ENCODE measurements at places on chromosomes 5 and 9.

GRCh38 chr5:119290161-119290569 is 65.7 kb upstream of the TNFAIP8 start:
- DNase-seq: no peak

DNA sequence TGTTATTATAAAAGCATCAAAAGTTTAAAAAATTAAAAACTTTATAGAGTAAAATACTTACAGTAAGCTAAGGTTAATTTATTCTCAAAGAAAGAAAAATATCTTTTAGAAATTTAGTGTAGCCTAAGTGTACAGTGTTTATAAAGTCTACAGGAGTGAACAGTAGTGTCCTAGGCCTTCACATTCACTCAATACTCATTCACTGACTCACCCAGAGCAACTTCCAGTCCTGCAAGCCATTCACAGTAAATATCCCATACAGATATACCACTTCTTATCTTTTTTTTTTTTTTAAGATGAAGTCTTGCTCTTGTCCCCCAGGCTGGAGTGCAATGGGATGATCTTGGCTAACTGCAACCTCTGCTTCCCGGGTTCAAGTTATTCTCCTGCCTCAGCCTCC is 73.1 kb upstream of the FST start:
- DNase-seq: no peak

DNA sequence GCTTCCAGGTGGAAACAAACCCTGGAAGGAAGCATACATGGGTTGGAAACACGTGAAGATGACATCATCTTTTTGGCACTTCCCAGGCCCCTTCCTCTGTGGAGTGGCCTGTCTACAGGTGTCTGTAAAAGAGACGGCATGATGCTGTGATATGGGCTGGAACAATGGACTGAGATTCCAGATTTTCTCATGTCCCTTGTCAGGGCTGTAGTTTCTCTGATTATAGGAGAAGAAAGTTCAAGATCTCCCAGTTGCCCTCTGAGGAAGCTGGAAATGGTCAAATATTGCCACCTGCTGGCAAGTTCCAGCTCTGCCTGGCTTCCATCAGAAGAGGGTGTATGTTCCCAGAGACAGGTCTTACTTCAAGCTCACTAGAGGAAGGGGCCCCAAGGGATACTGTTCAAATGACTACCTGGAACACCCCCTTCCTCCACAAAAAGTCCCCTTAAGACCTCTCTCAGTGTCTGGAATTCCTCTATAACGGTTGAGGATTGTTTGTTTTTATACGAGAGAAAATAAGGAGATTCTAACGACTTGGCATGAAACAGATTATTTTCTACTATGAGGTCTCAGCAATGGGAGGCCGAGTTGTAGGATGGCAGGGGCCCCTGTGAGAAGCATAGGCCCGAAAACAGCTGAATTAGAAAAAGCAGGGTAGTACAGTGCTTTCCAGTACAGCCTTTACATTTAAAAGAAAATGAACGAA is 7.3 kb upstream of the ANXA6 start:
- peak; percentile 47 for DNase-seq

DNA sequence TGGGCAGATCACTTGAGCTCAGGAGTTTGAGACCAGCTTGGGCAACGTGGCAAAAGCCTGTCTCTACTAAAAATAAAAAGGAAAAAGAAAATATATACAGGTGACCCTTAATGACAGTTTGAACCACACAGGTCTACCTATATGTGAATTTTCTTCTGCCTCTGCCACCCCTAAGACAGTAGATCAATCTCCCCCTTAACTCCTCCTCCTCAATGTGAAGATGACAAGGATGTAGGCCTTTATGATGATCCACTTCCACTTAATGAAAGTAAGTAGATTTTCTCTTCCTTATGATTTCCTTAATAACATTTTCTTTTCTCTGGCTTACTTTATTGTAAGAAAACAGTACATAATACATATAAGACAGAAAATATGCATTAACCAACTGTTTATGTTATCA is 3.4 kb downstream of the AKNA start:
- no peak for DNase-seq

DNA sequence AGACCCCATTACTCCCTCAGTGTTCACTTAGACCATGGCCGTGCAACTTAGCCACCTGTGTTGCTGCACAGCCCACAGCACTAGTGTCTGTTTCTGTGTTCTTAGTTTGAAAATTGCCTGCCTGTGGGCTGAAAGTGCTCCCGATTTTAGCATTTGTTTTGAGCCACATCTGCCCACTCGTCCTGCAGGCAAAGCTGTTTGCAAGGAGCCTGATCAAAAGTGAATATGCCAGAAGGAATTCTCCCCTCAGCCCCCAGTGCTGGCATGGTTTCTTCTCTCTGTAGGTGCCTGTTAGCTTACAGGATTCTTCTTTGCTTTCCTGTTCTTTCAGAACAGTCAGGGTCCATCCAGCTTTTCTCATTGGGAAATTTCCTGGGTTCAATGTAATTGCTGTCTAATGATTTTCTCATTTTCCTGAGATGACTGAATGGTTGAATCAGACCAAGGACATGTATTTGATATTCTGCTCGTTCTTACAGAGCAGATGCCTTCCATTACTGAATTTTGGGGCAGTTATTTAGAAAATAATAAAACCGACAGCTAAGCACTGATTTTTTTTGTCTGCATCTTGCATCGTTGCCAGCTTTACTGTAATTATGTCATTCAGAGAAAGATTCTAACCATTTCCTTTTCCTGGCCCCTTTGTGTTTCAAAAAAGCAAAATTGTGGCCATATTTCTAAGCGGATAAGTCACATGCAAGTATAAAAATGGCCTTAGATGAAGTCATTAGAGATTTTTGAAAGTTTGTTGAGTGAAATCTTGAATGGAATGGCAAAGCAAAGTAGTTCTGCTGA is 111.1 kb upstream of the CKMT2 start:
- no peak for DNase-seq

DNA sequence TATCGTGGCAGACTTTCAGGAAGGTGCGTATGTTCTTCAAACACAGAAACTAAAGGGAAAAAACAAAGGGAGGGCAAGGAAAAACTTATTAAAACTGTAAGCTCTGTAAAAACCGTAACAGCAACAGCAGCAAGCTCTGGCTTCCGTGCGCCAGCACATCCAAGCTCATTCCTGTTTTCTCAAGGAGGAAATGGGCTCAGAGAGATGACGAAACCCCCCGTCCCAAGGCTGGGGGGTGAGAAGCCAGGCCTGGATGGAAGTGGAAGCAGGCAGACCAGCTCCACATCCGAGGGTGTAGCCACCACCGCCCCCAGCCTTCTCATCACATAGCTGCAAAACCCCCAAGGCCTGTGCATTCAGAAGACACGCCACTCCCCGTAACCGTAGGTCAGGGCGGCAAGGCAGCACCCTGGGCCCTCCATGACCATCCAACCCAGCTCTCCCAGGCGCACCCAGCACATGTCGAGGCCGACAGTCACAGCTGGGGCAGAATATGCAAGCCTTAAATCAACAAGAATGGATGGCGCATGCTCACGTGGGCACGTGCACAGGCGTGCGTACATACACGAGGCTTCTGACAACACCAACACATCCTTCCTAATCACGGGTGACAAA is 52.8 kb downstream of the VAV2 start:
- no peak for DNase-seq

- DNase-seq: no peak
These were observed 79.3 kb upstream of the SH3PXD2B start for GRCh38 chr5:172533399-172534228.

DNA sequence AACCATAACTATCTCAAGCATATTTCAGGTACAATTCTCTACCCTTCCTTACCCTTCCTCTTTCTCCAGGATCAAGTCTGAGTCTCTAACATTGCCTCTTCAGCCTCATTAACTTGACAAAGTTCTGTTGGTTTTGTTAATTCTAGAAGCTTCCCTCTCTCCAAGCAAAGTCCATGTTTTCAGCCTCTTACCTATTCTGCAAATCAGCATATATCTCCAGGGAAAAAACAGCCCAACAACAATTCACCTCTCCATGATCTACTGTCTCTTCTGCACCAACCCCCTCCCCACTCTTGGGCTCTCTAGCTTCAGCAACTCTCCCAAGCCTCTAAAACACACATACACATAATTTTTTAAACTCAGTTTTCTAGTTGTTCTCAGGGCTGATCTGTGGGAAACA is 72.2 kb downstream of the LIX1 start:
- DNase-seq: no peak

- no peak for DNase-seq
These were observed 42.8 kb upstream of the IL6ST start for GRCh38 chr5:56037531-56038010.

GRCh38 chr5:100913298-100913697 is 10.2 kb upstream of the ST8SIA4 start:
- no peak for DNase-seq

DNA sequence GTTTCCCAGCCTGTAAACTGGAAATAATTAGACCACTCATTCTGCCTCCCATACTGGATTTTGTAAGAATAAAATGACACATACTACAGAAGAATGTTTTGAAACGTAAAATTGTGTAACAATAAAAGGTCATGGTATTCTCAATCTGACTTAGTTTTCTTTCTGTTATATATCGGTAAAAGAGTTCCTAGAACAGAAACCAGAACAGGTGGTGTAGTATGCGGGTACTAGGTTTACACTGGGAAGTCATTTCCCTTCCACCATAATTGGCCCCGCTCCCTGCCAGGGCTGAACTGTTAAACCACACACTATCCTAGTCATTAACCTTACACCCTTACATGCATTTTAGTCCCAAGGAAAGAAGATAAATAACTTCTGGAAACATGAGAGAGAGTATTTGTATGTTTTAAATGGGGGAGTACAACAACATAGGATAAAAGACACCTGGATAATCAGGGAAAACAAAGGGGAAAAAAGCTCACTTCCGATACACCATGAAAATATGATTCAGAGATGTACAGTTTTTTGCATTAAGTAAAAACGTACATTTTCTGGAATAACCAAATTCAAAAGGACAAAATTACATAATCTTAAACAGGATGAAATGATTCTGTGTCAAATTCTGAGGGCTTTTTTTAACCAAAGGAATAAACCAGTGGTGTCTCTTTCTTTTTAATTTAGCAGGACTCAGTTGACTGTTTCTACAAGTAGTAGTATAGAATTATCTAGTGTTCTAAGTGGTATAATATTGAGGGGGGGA is 199.7 kb downstream of the GLIS3 start:
- DNase-seq: no peak

- no peak for DNase-seq
These were observed 1.8 kb upstream of the MACROH2A1 start for GRCh38 chr5:135400866-135401265.

DNA sequence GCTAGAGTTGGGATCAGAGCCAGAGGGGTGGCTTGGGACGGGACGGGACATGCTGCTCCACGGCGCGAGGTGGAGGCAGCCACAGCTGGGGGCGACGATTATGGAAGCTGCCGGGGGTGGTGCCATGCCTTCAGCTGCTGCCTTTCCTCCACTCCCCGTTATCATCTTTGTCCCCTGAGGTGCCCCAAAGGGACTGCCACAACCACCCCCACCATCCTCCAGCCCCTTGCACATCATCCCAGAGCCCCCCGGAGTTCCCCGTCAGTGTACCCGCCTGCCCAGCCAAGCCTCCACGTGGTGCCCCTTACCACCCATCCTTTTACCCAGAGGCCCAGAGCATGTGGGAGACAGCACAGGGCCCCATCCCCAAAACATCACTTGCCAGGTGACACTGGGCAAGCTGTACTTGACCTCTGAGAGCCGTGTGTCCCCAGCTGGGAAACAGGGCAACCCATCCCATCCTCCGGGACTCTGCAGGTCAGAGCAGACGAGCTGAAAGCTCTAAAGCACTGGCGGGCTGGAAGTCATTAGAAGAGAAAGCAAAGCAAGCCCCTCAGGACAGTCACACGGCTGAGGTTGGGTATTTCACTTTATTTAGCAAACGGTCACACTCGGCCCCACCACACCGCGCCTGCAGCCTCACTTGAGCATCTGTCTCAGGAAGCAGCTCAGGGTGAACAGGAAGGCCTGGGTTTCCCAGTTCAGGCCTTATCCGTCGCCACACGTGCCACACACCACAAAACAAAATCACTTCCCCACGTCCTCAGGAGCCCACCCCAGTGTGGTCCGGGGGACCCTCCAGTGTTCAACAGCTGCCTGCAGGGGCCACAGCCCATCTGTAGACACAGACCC is 19.5 kb upstream of the MXD3 start:
- DNase-seq: no peak

DNA sequence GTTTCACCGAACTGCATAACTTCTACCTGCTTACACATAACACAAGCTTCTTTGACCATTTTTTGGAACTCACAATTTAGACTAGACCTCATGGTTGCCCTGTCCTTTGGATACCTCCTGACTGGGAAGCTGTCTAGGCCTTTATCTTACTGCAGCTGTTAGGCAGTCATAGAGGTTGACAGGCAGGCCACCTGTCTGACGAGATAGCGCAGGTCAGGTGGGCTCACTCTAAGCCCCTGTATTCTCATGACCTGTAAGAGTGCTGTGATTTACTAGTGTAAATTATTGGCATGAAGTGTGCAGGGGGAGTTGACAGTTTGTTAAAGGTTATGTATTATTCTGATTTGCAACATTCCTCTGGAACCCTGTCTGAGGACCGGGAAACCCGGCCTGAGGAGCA is 29.0 kb downstream of the SLC22A4 start:
- no peak for DNase-seq

GRCh38 chr5:16880547-16880946 is 55.5 kb downstream of the MYO10 start:
- no peak for DNase-seq

GRCh38 chr5:106290841-106291240 is 1379.9 kb downstream of the EFNA5 start:
- DNase-seq: no peak

GRCh38 chr5:60843936-60844905 is at the start of gene ELOVL7:
ELOVL7 (minus strand) TSS chr5:60844269; CDS start chr5:60787397, 56,872 bp downstream.
- DNase-seq: no peak

DNA sequence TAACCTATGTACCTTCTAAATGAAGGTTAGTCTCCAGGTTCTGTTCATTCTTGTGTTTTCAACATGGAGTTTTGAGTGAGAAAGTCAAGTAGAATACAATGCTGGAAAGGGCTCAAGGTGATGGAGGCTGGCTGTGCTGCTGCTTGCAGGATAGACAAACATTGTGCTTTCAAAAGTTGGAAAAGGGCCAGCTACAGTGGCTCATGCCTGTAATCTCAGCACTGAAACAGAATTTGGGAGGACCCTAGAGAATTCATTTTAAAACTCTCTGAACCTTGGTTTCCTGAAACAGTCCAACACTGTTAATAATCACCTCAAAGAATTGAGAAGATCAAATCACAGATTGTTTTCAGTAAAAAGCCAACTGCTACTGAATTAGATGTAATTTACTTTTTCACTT is 15.4 kb upstream of the IARS1 start:
- no peak for DNase-seq

DNA sequence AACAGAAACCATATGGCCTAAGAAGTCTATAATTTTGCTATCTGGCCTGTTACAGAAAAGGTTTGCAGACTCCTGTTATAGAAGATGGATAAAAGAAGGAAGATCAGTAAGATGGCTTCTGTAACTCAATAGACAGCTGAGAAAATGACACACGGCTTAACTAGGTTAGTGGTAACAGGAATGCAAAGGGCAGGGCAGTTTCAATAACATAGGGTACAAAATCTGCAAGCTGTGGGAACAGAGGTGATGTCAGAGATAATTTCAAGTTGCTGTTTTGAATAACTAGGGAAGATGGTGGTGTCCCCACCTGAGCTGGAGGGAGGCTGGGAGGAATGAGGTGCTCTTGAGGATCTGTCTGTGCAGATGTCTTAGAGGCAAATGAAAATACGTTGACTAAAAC is 106.5 kb downstream of the GLIS3 start:
- DNase-seq: no peak
